ENCODE measurements at places on chromosomes 1 and 21. TPM values are rescaled to one million over a fixed set of nuclear protein-coding genes. Genes with fewer than 3 reads are reported as not detected.
A peak's percentile ranks its signal among the peaks of the same experiment; 100 is the strongest.

DNA sequence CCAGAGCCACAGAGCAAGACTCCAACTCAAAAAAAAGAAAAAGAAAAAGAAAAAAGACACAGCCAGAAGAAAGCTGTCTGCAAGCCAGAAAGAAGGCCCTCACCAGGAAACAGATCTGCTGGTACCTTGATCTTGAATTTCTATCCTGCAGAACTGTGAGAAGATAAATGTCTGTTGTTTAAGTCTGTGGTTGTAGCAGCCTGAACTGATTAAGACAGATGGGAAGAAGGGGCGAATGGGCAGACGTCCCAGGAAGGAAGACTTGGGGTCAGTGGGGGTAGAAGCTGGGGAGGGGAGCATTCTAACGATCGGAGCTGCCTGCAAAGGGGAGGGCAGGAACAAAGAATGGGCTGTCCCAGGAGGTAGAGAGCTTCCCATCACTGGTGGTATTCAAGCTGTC, 6.3 kb downstream of the SLC2A7 start:
- no peak for DNase-seq

The GUCA2A gene
- not detected for total RNA-seq

DNA sequence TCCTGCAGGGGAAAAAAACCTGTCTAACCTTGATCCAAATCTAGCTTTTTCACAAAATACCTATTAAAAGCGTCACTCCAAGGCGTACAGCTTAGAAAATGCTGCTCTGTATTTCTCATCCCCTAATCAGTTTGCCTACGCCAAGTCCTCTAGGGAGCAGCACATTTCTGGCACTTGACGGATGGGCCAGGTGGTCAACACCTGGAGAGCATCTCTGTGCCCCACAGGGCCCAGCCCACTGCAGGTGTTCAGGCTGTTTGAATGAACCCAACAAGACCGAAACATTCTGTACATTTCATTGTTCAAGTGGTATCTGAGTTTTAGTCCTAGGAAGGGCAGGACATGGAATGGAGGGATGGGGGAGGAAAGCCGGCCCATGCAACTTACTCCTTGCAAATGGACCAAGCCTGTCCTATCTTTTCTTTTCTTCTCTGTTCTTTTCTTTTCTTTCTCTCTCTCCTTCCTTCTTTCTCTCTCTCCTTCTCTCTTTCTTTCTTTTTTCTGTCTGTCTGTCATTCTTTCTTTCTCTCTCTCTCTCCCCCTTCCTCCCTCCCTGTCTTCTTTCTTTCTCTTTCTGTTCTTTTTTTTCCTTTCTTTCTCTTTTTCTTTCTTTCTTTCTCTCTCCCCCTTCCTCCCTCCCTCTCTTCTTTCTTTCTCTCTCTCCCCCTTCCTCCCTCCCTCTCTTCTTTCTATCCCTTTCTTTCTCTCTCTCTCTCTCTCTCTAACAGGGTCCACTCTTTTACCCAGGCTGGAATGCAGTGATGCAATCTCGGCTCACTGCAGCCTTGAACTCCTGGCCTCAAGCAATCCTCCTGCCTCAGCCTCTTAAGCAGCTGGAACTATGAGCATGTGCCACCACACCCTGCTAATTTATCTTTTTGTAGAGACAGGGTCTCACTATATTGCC, 29.1 kb downstream of the IGFN1 start:
- DNase-seq, result no peak

GRCh38 chr1:53561503-53562105, 102.4 kb downstream of the DMRTB1 start:
- DNase-seq, result peak; percentile 35

GRCh38 chr1:21931171-21932093, 5.7 kb downstream of the HSPG2 start:
- peak; percentile 98 for DNase-seq

DNA sequence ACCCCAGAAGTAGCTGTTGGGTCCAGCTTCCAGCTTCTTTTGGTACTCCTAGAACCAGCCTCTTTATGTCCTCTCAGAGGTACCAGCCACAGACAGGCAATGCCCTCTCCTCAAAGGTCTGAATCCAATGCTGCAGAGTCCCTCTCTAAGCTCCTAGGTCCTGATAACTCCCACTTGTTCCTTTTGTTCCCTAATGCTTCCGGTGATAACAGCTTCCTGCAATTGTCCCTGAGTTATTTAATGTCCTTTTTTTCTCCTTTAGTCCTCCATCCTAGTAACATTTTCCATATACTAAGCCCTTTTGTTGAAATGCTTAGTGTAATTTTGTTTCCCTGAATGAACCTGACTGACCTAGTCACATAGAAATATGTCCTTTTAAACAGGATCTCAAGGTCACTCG, 201.7 kb upstream of the BEND5 start:
- no peak for DNase-seq

All from MG63 (cell line).